ENCODE measurements at places on chromosomes 3 and 15.

DNA sequence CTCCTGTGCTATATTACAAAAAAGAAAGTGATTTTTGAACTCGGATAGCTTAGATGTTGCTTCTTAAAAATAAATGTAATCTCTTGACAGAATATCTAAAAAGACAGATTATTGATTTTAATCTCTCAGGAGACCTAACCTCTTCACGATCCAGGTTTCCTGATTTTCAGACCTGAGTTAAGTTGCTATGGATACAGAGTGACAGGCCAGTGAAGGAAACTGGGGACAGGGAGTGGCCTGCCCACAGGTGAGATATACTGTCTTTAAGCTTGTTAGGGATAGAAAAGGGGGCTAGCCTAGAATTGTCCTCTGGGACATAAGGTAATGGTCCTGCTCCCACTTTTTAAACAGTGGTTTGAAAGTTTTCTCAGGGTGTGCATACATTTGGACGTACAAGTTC lies 73.2 kb downstream of the CCNL1 start:
- DNase-seq: no peak

DNA sequence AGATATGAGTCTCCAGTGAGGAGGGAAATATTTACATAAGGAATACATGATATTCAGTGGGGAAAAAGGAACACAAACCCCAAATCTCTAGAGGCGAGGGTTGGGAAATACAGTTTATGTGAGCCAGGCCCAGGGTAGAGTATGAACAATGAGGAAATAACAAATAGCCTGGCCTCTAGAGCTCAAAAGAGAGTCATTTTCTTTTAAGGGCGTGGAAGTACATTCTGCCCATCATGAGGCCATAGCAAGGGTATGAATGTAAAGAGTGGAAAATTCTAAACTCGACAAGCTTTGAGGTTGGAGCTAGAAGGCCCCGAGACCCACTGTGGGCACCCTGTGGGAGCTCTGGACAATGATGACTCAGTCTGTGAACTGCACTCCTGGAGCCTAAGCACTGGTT lies 27.8 kb upstream of the IGF2BP2 start:
- DNase-seq: no peak

- no peak for DNase-seq
These were observed 330.8 kb downstream of the TIGIT start for GRCh38 chr3:114624571-114625181.

DNA sequence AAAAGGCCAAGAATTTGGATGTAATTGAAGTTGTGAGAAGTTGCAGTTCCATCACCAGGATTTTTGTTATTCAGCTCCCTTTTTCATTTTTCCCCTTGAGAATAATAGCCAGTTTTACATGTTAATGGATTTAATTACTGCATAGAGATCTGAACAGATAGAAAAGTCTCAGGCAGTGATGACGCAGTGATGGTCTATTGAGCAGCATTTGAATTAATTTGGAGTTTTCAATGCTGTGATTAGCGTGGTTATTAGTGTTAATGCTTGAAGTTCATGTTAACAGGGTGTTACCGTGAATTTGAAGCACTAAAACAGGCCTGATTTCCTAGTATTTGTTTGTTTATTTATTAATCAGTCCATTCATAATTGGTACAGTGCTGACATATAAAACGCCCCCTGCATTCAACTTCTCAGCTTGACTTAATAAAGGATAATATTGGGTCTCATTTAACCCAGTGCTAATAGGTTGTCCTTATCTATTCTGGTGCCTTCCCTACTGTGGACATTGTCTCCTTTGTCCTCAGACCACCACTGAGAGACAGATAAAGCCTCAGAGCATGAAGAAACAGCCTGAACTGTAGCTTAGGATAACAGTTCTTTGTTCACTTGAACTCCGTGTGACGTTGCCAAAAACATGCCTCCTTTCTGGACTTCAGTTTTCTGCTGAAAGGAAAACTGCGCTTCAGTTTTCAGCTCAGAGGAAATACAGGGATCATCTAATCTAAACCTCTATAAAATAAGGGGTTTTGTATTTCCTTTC lies 82.4 kb downstream of the RTP4 start:
- no peak for DNase-seq

DNA sequence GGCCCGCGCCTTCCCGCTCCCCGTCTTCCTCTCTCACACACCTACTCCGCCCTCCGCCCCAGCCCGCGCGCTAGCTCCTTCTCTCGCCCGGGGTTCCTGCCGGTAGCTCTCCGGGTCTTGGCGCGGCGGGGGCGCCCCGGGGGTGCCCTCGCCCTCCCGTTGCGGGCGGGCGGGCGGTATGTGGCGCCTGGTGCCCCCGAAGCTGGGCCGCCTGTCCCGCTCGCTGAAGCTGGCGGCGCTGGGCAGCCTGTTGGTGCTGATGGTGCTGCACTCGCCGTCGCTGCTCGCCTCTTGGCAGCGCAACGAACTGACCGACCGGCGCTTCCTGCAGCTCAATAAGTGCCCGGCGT lies 507 bp downstream of the DIPK2A start:
- DNase-seq: peak; percentile 29

- no peak for DNase-seq
These were observed 20.7 kb downstream of the POPDC2 start for GRCh38 chr3:119639494-119640350.

- no peak for DNase-seq
These were observed 317.5 kb upstream of the SGO1 start for GRCh38 chr3:20503394-20504082.

GRCh38 chr3:73365756-73366397 lies 258.9 kb downstream of the PDZRN3 start:
- DNase-seq: no peak

DNA sequence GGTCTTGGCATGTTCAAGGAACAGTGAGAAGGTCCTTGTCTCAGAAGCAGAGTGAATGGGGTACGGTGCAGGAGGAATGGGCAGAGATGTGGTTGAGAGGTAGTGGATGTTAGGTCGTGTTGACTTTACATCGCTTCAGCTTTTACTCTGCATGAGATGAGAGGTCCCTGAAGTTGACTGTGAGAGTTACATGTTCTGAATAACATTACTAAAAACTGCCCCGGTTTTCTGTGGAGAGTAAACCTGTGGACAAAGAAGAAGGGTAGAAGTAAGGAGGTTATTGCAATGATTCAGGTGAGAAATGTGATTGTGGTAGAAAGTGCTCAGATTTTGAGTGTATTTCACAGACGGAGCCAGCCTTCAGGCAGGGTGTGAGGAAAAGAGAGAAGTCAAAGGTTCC lies 105.6 kb downstream of the ARNT2 start:
- no peak for DNase-seq

- DNase-seq: no peak
These were observed 20.8 kb downstream of the MED12L start for GRCh38 chr3:151106311-151106710.

DNA sequence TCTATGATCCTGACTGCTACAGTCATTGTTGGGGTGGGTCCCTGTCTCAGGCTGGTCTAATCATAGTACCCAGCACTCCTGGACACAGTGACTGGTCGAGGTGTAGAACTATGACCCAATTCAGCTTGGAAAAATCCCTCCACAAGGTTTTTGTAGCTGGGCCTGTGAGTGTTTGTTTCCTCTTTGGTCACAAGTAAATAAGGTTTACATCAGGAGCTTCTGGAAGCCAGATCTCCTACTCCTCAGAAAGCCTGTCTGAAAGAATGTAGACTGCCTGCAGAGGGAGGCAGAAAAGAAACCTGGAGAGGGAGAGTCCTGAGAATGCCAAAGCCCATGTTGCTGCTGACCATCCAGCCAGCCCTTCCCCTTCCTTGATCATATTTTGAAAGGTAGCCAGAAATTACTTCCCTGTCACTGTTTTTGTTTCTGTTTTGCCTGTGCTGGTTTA lies 123.2 kb downstream of the RAP2B start:
- DNase-seq: no peak

Measured in stimulated activated CD4-positive, alpha-beta T cell treated with anti-CD3 and anti-CD28 coated beads, Interleukin-1b, Interleukin-23, amount 100 ng/mL, for 24 hours (primary cell).